NCI-H1436 treated with DMSO at 0.1 percent for 48 hours (cell line): ENCODE measurements at places on chromosomes 5 and 9.

DNA sequence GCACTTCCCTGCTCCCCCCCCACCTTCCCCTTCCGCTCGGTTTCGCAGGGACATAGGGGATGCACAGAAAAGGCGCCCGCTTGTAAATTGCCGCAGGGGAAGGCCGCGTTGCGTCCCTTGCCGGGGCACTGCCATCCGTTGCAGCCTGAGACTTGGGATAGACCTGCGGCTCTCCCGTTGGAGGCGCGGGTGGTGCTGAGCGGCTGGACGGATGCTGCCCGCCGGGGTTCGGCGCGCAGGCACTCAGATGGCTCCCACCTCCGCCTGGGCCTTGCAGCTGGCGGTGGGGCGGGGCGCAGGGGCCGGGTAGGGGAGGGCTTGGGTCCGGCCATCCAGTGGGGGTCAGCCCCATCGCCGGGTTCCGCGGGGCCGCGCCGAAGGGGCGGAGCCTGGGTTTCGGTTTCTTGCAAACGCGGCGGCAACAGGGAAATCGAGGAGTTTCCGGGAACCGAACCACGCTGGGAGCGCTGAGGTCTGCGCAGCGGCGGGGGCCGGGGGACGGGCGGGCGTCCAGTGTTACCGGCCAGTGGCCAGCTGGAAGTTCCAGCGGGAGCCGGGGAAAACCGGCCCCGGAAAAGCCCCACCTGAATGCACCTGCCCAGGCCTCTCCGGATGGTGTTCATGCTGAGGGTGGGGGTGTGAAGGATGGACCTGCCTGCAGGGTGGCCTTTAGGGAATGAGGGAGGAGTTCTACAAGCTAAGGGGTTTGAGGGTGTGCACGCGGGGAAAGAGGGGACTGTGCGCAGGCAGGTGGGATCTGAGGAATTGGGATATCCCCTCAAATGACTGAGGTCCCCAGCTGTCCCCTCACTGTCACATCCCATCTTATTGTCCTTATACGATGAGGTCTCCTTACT lies 6.3 kb upstream of the IRF1 start:
- no peak for DNase-seq

GRCh38 chr9:16118043-16118442 lies 565.2 kb downstream of the CCDC171 start:
- no peak for DNase-seq

GRCh38 chr9:90894986-90895687 lies 93.5 kb downstream of the SYK start:
- no peak for DNase-seq

GRCh38 chr5:77937015-77937908 lies 161.1 kb upstream of the TBCA start:
- no peak for DNase-seq

DNA sequence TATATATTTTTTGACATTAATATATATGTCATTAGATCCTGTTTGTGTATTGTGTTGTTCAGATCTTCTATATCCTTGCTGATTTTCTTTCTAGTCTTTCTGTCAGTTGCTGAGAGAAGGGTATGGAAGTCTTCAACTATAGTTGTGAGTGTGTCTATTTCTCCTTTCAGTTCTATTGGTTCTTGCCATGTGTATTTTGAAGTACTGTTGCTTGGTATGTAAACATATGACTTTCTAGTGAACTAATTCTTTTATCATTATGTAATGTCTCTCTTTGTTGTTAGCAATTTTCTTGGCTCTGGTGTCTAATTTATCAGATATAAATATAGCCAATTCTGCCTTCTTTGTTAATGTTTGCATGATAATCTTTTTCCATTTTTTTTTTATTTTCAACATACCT lies 84.3 kb upstream of the CAST start:
- DNase-seq, result no peak

DNA sequence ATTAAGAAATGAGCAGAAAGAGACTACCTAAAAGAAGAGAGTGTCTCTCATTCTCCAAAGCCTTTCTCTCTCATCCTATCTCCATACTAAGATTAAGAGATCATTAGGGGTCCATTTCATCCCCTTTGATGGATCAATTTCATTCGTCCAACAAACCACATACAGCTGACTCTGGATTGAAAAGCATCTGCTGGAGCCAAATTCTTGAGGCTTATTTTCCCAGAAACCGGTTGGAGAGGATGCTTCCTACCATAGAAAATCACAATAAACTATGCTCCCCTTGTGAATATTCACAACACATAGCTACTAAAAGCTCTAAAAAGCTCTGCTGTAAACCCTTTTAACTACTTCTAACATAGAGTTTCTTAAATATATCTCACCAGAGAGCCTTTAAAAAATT lies 755.0 kb upstream of the ZNF608 start:
- DNase-seq, result no peak

GRCh38 chr5:55850839-55851674 lies at the start of gene IL31RA:
Gene IL31RA, plus strand, starts transcription at chr5:55851357. Its CDS starts 214 bp downstream, at chr5:55851571.
- DNase-seq, result no peak

- no peak for DNase-seq
These were observed 86.6 kb downstream of the EHMT1 start for GRCh38 chr9:137705443-137705863.

- no peak for DNase-seq
These were observed 230.1 kb downstream of the MAST4 start for GRCh38 chr5:66826263-66826662.

DNA sequence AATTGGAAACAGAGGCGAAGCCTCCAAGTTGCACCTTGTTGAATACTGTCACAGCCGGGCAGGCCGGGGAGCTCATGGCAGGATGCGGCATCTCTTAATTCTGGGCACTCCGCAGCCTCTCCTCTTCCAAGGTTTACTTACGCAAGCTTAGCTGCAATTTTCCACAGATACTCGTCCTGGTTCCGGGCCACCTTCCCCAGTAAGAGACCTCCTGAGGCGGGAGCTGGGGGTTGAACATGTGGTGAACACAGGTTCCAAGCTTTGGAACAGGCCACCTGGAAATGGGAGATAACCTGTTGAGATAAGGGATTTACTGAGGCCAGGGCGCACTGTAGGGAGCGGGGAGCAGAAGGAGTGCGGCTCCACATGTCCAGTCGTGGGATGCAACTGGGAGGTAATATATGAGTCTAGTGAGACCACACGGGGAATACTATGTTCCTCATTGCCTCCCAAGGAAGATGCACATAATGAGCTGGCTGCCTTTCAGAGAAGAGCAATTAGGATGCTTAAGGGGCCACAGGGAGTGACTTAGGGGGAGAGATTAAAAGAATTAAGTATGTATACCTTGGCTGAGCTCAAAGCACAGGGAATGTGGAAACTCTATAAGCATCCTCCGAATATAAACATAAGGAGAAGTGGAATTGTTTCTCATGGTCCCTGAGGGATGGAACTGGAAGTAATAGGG lies 335.2 kb downstream of the CWC27 start:
- no peak for DNase-seq

GRCh38 chr5:126066836-126067235 lies 356.4 kb upstream of the GRAMD2B start:
- DNase-seq, result no peak

DNA sequence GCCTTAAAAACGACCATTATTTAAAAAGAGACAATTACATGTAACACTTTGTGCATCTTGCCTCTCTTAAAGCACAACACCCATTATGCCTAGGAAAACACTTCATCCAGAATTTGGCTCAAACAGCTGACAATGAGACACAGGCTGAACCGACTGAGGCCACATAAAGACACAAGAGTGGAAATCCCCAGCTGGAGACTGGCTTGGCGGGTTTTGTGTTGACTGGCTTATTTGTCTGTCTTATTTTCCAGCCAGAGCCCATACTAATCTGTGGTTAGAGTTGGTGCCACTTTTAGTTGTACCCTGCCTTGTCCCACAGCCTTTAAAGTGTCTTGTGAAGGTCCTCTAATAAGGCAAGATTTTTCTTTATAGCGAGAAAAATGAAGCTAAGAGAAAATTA lies 21.2 kb downstream of the TRIM14 start:
- no peak for DNase-seq

- DNase-seq, result no peak
These were observed 63.1 kb upstream of the CXCL14 start for GRCh38 chr5:135641734-135642487.

GRCh38 chr5:150395688-150395975 lies 17.1 kb downstream of the CD74 start:
- DNase-seq, result no peak

GRCh38 chr5:124057724-124058231 lies 545.8 kb downstream of the CSNK1G3 start:
- no peak for DNase-seq

- no peak for DNase-seq
These were observed 301.0 kb downstream of the ARL15 start for GRCh38 chr5:54009357-54009756.
